ENCODE measurements at places on chromosomes 12 and 14. TPM values are rescaled to one million over a fixed set of nuclear protein-coding genes. Genes with fewer than 3 reads are reported as not detected.

- DNase-seq: no peak
- peaks cover 7% of the 10 kb centered on the region for H3K4me1 ChIP-seq
- no peak overlapping the region for H3K27ac ChIP-seq
- H3K4me3 ChIP-seq: no peak overlapping the region
- H3K36me3 ChIP-seq: no peaks in the 10 kb centered on the region
- H3K27me3 ChIP-seq: no peaks in the 10 kb centered on the region
Measured at GRCh38 chr14:52405314-52405713, 91.2 kb downstream of the PTGER2 start.

DNA sequence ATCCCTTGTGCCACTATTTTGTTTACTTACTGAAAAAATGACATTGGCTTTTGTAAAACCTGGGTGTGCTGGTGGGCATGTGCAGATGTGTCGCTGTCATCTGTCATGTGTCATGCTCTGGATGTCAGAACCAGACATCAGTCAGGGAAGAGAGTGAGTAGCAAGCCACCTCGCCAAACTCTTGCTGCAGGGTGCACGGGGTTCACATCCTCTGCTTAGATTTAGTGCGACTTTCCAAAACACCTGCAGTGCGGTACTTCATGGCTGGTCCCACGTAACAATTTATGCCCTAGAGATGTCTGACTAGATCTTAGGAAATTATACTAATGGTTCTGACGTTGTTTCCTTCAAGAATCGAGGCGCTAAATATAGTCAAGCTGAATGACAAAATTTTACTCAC is 106.7 kb downstream of the CRADD start:
- H3K36me3 ChIP-seq: no peaks in the 10 kb centered on the region
- no peaks in the 10 kb centered on the region for H3K27me3 ChIP-seq
- H3K4me3 ChIP-seq: no peak overlapping the region
- peaks cover 40% of the 10 kb centered on the region for H3K4me1 ChIP-seq
- no peak for DNase-seq

- H3K4me1 ChIP-seq: no peaks in the 10 kb centered on the region
- peaks cover 11% of the 10 kb centered on the region for H3K27me3 ChIP-seq
- H3K36me3 ChIP-seq: no peaks in the 10 kb centered on the region
- H3K27ac ChIP-seq: no peak overlapping the region
- DNase-seq: no peak
Measured at GRCh38 chr14:106803379-106803778, 1277.0 kb downstream of the TMEM121 start.

GRCh38 chr14:97490521-97491070 is 693.4 kb downstream of the VRK1 start:
- no peaks in the 10 kb centered on the region for H3K4me1 ChIP-seq
- no peak for DNase-seq
- no peak overlapping the region for H3K4me3 ChIP-seq
- no peak overlapping the region for H3K27ac ChIP-seq
- no peaks in the 10 kb centered on the region for H3K36me3 ChIP-seq

DNA sequence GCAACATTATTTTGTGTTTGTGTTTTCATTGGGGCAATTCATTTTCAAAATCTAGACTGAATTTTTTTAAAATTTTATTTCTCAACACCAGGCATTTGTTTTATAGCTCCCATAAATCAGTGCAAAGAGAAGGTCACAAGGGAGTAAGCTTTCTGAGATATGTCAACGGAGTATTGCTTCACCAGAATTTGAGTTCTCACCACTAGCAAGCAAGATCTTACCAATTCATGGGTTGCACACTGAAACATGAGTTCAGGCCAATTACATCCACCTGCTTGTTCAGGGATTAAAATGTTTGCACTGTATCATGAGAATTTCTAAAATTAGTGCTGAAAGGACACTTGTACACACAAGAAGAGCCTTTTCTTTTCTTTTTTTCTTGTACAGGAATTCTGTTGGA is 121.9 kb downstream of the CAND1 start:
- H3K4me3 ChIP-seq: no peak overlapping the region
- H3K4me1 ChIP-seq: no peaks in the 10 kb centered on the region
- H3K27ac ChIP-seq: no peak overlapping the region
- no peaks in the 10 kb centered on the region for H3K27me3 ChIP-seq
- no peak for DNase-seq

DNA sequence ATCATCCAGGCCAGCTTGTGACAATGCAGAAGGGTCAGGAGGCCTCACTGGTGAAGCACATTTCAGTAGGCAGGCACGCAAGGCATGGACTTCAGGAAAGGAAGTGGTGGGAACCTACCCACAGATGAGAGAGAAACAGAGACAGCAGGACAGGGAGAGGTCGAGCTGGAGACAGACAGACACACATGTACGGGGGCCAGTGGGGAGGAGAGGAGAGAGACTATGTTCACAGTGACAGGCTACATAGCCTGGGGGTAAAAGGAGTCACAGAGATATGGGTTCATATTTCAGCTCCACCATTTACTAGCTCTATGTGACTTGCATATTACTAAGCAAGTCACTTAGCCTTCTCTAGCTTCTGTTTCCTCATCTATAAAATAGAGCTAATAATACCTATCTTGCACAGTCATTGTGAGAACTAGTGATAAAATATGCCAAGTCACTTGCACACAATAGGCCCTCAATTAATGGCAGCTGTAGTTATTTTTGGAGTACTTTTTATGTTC is 91.1 kb upstream of the FUT8 start:
- H3K4me3 ChIP-seq: no peak overlapping the region
- no peaks in the 10 kb centered on the region for H3K36me3 ChIP-seq
- H3K27ac ChIP-seq: no peak overlapping the region

DNA sequence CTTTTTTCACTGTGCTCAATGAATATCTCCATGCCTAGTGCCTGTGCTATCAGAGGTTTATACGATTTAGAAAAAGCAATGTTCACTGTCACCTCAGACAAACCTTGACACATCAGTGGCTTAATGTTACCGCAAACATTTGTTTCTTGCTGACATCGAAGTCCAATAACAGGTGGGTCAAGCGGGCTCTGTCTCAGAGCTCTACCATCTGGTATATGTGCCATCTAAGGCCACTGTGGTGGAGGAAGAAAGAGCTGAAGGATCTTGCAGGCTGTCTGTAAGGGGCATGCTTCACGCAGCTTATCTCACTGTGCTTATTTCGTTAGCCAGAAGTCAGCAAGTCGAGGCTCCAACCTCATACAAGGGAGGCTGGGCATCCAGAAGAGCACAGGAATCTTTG is 189.5 kb upstream of the NTF3 start:
- no peaks in the 10 kb centered on the region for H3K36me3 ChIP-seq
- DNase-seq: no peak
- H3K4me1 ChIP-seq: peaks cover 12% of the 10 kb centered on the region
- no peak overlapping the region for H3K4me3 ChIP-seq

- H3K4me1 ChIP-seq: no peaks in the 10 kb centered on the region
- no peak for DNase-seq
Measured at GRCh38 chr12:78981-79380, 12.4 kb downstream of the IQSEC3 start.

GRCh38 chr12:124073356-124074035 is 100.5 kb downstream of the ZNF664 start:
- H3K27me3 ChIP-seq: no peaks in the 10 kb centered on the region
- no peaks in the 10 kb centered on the region for H3K4me1 ChIP-seq
- H3K36me3 ChIP-seq: no peaks in the 10 kb centered on the region
- H3K27ac ChIP-seq: no peak overlapping the region
- H3K4me3 ChIP-seq: no peak overlapping the region

DNA sequence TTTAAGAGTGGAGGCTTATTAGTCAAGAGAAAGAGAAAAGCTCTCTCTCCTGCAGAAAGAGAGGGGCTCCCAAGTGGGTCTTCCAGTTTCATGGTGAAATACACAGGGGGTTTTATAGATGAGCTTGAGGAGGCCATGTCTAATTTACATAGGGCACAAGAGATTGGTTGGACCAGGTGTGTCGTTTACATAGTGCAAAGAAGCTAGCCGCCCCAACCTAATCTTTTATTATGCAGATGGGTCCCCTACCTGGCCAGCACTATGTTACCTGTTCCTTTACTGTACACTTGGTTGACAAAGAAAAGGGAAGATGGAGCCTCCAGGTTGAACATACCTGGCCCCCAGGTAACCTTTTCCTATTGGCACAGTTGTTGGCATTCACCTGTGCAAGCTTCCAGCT is 195.0 kb downstream of the PIK3C2G start:
- no peak overlapping the region for H3K27ac ChIP-seq
- no peaks in the 10 kb centered on the region for H3K36me3 ChIP-seq
- DNase-seq: no peak
- H3K27me3 ChIP-seq: no peaks in the 10 kb centered on the region
- no peak overlapping the region for H3K4me3 ChIP-seq
- no peaks in the 10 kb centered on the region for H3K4me1 ChIP-seq

- no peak overlapping the region for H3K27ac ChIP-seq
- no peaks in the 10 kb centered on the region for H3K27me3 ChIP-seq
- no peaks in the 10 kb centered on the region for H3K36me3 ChIP-seq
- no peak for DNase-seq
Measured at GRCh38 chr14:47438650-47439140, 236.7 kb downstream of the MDGA2 start.

GRCh38 chr12:114757684-114758325 is 73.8 kb upstream of the TBX3 start:
- no peak overlapping the region for H3K27ac ChIP-seq
- no peaks in the 10 kb centered on the region for H3K27me3 ChIP-seq
- H3K4me3 ChIP-seq: no peak overlapping the region
- DNase-seq: no peak
- no peaks in the 10 kb centered on the region for H3K36me3 ChIP-seq
- no peaks in the 10 kb centered on the region for H3K4me1 ChIP-seq

DNA sequence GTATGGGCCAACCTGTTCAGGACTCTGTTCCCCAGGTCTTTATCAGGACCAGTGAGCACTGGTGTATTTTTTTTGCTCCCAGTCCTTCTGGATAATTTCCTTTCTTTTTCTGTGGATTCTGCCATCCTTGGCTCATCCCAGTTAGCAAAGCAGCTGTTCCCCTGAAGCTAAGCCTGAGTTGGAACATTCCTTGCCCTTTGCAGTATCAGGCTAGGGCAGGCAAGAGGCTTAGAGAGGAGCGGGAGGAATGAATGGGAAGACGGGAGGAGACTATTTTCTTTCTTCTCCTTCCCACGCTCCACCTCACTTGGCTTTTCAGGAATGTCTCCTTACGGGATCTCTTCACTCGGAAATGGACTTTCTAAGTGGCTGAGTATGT is 29.2 kb downstream of the ERG28 start:
- no peaks in the 10 kb centered on the region for H3K36me3 ChIP-seq
- H3K4me3 ChIP-seq: no peak overlapping the region
- H3K27me3 ChIP-seq: no peaks in the 10 kb centered on the region
- H3K27ac ChIP-seq: no peak overlapping the region

- no peak for DNase-seq
- H3K4me1 ChIP-seq: no peaks in the 10 kb centered on the region
- H3K36me3 ChIP-seq: no peaks in the 10 kb centered on the region
Measured at GRCh38 chr12:103883908-103884307, 42.9 kb upstream of the NT5DC3 start.

DNA sequence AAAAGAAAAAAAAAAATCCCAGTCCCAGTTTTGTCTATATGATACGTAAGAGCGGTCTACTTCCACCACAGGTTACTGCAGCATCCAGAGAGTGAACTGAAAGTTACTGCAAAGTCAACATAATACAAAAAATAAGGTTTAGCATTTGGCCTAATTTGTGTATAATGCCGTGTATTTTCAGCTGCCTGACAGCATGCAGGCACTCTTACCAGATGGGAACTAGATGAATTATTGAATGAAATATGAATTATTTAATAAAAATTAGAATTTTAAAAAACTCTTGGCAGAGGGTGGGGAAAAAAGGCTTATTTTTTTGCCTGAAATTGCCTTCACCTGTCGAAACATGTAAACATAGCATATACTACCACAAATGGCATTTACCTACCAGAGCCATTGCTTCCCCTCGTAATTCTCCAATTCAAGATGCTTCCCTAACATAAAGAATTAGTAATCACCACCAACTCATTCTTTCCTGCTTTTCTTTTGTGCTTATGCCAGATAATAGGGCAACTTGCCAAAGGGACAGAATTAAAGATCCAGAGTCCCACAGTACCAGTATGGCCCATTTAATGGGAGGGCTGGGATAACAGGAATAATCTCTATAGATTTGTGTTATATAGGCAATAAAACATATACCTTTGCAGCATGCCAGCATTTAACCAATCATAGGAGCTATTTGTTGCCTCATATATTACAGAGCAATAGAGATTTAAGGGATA is 31.1 kb downstream of the ATF7 start:
- H3K4me1 ChIP-seq: peaks cover 69% of the 10 kb centered on the region
- H3K4me3 ChIP-seq: no peak overlapping the region
- H3K36me3 ChIP-seq: no peaks in the 10 kb centered on the region
- no peak overlapping the region for H3K27ac ChIP-seq
- no peaks in the 10 kb centered on the region for H3K27me3 ChIP-seq

GRCh38 chr12:3667485-3667884 is 85.4 kb downstream of the CRACR2A start:
- H3K4me1 ChIP-seq: no peaks in the 10 kb centered on the region
- H3K27me3 ChIP-seq: no peaks in the 10 kb centered on the region
- no peak for DNase-seq
- H3K27ac ChIP-seq: no peak overlapping the region

GRCh38 chr12:105538880-105539279 is 208.4 kb downstream of the C12orf75 start:
- no peaks in the 10 kb centered on the region for H3K27me3 ChIP-seq
- H3K4me3 ChIP-seq: no peak overlapping the region
- no peaks in the 10 kb centered on the region for H3K4me1 ChIP-seq
- H3K36me3 ChIP-seq: no peaks in the 10 kb centered on the region

DNA sequence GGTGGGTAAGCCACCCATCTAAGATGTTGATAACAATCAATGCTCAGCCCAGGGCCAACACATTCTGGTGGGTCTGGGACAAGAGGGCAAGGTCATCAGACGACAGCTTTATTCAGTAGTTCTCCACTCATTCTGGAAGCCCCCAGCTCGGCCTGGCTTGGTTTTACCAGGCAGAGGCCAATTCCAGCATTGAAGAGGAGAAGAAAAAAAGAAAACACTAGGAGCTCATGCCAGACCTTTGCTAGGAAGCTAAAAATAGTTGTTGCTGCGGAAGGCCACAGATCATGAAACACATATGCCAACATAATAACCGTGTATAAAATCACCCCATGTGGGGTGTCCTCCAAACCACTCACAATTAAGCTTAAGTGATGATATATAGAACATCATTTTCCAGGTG is 44.4 kb downstream of the CCDC60 start:
- H3K27me3 ChIP-seq: no peaks in the 10 kb centered on the region
- H3K27ac ChIP-seq: no peak overlapping the region
- H3K4me1 ChIP-seq: no peaks in the 10 kb centered on the region

SCNN1A gene
- total RNA-seq: 439 TPM

ASCL1 gene
- not detected for total RNA-seq

KRT6C gene
- 23.9 TPM for total RNA-seq

RNU7-1 gene
- not detected for total RNA-seq

E2F7 gene
- not detected for total RNA-seq

RNFT2 gene
- total RNA-seq: 1.1 TPM
